ENCODE measurements at places on chromosomes 7 and 10.
A peak's percentile ranks its signal among the peaks of the same experiment; 100 is the strongest.

- peak; percentile 60 for ATAC-seq
Observed at GRCh38 chr10:84397735-84398144, 69.4 kb downstream of the CCSER2 start.

DNA sequence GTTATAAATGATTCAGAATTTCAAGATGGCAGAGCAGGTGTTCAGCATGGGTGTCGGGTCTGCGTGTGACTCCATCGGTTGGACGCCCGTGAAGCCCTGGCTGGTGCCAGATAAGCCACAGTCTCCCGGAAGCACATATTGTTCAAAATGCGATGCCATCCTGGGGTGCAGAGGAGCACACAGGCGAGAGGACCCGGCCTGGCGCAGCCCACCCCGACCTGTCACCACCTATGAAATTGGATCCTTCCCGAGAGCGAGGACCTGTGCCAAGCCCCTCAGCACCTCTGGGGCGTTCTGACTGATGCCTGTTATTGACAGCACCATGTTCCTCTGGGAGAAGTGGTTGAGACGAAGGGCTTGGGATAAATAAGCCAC lies 110.1 kb downstream of the ACTR3B start:
- ATAC-seq, result no peak

DNA sequence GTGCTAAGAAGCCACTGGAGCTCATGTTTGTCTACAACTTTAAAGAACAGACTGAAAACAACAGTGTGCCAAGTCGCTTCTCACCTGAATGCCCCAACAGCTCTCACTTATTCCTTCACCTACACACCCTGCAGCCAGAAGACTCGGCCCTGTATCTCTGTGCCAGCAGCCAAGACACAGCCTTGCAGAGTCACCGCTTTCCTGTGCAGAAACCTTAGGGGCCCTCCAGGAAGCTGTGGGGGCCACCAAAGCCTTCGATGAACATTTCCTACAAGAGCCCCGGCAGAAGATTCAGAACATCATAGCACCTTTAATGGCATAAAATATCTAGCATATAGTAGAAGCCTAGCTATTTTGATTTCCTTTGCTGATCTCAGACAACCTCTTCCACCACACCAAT lies 88.0 kb upstream of the PRSS58 start:
- no peak for ATAC-seq

DNA sequence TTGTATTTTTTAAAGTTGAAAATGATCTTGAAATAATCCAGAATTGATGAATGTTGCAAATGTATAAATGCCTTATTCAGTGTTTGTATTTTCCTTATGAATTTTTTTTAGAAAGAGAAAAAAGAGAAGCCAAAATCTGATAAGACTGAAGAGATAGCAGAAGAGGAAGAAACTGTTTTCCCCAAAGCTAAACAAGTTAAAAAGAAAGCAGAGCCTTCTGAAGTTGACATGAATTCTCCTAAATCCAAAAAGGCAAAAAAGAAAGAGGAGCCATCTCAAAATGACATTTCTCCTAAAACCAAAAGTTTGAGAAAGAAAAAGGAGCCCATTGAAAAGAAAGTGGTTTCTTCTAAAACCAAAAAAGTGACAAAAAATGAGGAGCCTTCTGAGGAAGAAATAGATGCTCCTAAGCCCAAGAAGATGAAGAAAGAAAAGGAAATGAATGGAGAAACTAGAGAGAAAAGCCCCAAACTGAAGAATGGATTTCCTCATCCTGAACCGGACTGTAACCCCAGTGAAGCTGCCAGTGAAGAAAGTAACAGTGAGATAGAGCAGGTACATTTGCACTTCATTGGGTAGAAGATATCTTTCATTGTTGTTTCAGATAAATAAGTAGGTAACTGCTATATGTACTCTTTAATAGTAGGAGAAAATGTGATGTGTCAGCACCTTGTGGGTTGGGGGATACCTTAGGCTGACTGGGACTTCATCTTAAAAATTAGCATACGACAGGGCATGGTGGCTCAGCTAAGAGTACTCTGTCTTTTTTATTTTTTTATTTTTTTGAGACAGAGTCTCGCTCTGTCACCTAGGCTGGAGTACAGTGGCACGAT lies 3.9 kb downstream of the DDX21 start:
- no peak for ATAC-seq

DNA sequence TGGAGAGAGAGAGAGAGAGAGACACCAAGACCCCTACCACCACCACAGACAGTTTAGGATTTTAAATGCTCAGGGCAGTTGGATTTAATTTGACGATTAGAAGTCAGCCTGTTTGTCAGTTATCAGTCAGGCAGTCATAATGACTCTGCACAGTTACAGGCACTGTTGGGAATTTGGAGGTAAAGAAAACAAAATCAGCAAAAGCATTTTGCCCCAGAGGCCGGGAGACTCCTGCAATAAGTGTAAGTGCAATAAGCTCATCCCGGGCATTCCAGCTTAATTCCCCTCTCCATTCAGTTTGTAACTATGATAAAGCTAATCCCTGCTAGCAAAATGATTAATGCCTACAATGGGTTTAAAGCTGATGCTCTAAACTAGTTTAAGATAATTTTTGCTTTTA lies 13.5 kb downstream of the SEMA3C start:
- ATAC-seq, result no peak

DNA sequence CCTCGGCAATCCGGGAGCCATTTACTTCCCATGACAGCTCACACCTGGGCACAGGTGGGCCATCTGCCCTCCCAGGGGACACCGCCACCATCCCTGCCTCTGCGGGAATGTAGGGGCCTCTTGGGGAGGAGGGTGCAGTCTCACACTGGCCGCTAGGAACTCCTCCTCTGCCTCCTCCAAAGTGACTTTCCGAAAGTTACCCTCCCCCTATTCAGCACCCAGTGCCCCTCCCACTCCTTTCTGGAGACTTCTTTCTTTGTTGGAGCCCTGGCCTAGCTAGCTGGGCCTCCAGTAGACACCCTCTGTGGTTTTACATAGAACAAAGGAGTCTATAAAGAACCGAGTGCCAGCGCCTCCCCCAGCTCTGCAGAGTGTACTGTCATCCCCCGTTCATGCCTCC lies 45.8 kb upstream of the MNX1 start:
- no peak for ATAC-seq

DNA sequence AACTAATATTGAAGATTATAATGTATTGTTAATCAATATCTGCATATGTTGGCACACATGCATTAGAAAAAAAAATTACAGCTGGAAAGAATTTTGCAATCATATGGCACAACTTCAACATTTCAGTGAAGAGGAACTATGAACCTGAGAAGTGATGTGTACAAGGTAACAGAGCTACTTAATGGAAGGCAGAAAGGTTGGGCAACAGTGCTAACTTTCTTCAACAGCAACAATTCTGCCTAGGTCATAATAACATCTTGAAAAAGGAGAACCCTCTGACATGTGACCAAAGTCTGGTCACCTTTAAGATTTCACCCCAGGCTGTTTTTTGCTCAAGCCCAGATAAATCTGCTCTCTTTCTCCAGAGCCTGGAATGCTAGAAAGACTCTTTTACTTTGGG lies 47.9 kb upstream of the SKAP2 start:
- no peak for ATAC-seq

DNA sequence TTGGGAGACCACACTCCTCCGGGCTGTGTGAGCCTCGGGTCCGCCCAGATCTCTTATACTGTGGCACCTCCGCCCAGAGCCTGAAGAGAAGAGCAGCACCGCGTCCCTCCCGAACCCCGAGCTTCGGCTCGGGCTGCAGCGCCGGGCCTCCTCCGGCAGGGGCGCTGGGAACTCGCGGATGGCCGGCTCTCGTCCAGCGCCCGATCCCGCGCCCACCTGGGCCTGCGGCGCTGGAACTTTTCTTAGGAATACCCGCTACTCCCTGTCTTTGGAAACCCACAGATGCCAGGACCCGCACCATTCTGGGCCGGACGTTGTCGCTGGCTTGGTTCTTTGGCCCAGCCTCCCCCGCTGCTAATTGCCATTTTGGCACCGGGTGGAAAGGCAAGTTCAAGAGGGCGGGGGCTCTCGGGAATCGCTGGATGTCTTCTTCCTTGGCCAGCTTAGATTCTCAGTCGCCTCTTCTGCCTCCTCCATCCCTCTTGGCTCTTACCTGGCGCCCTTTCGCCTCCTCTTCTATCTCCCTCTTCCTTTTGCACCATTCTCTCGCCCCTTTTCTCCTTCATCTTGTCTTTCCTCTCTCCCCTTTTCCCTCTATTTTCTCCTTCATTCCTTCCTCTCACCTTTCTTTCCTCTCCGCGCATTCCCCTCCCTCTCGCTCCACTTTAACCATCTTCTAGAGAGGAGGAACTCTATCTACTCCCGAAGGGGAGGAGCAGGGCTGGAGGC lies 2.1 kb upstream of the SORCS3 start:
- no peak for ATAC-seq

GRCh38 chr10:43983856-43984271 lies 335.2 kb upstream of the ZNF32 start:
- ATAC-seq, result no peak

- peak; percentile 79 for ATAC-seq
Observed at GRCh38 chr7:117949232-117949631, 76.0 kb upstream of the CTTNBP2 start.

- no peak for ATAC-seq
Observed at GRCh38 chr7:95867309-95867708, 95.0 kb downstream of the DYNC1I1 start.

- ATAC-seq, result no peak
Observed at GRCh38 chr10:81876253-81877077, 1.5 kb downstream of the NRG3 start.

- peak; percentile 61 for ATAC-seq
Observed at GRCh38 chr10:99582255-99582770, 37.9 kb downstream of the SLC25A28 start.

DNA sequence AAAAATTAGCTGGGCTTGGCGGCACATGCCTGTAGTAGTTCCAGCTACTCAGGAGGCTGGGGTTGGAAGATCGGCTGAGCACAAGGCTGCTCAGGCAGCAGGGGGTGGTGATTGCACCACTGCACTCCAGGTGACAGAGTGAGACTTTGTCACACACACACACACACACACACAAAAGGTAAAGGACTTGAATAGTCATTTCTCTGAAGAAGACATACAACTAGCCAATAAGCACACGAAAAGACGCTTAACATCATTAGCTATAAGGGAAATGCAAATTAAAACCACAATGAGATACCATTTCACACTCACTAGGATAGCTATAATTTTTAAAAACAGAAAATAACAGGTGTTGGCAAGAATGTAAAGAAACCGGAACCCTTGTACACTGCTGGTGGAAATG lies 48.6 kb downstream of the HIP1 start:
- ATAC-seq, result no peak

GRCh38 chr7:98884416-98884815 lies 6.1 kb downstream of the TRRAP start:
- no peak for ATAC-seq

- ATAC-seq, result no peak
Observed at GRCh38 chr10:113022265-113022664, 72.2 kb downstream of the TCF7L2 start.

GRCh38 chr7:139822855-139823254 lies 6.2 kb upstream of the TBXAS1 start:
- no peak for ATAC-seq

- peak; percentile 25 for ATAC-seq
Observed at GRCh38 chr7:7051206-7051877, 131.0 kb upstream of the C1GALT1 start.

GRCh38 chr10:101993651-101994200 lies 62.2 kb downstream of the ARMH3 start:
- no peak for ATAC-seq

- ATAC-seq, result no peak
Observed at GRCh38 chr10:119776536-119776935, 50.7 kb downstream of the INPP5F start.

DNA sequence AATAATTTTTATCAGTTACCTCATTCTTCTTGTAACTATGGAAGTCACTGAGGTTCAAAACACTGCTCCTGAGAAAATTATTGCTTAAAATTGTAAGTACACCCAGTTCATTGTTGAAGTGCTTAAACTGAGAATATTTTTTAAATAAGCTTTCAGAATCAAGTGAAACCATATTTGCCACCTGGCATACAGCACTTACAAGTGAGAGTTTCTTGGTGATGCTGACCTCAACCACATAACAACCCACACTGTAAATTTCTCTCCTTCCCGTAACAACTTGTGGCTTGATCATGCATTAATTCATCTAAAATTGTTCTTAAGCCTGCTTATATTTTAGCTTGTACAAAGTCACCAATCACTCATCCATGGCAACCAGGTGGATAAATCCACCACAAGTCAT lies 34.0 kb downstream of the IMMP2L start:
- no peak for ATAC-seq

DNA sequence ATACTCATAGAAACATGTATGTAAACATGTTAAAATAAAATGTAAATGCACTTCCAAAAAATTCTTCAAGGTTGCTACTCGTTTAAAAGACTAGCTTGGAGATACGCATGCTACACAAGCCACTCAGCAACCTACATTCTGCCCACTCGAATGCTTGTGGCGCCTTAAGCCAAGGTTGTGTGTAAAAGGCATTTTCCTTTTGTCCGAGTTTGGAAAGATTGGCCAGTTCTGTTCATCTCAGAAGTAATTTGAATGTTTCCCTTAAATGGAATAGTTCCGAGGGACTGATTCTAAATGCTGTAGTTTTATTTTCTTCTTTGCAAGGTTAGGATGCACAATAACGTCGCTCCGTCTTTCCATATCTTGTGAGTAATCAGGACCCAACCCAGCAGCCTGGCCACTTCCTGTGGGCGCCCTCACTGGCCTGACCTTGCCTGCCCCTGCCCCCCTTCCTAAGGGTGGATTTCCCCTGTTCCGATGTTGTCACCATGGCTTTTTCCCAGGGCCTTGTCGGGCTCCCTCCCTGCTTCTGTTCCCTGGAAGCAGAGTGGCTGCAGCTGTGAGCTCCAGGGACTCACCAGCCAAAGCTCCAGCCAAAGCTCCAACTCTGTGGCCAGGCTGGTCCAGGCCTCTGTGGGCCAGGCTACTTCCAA lies 70.6 kb downstream of the PTPRE start:
- ATAC-seq, result peak; percentile 59

- ATAC-seq, result no peak
Observed at GRCh38 chr10:53005612-53006345, 233.2 kb upstream of the MBL2 start.

GRCh38 chr7:4556868-4557793 lies 125.0 kb upstream of the FOXK1 start:
- ATAC-seq, result no peak

- no peak for ATAC-seq
Observed at GRCh38 chr7:158590181-158590530, 2.5 kb upstream of the PTPRN2 start.

GRCh38 chr7:73606801-73607691 lies 17.3 kb downstream of the MLXIPL start:
- peak; percentile 47 for ATAC-seq

DNA sequence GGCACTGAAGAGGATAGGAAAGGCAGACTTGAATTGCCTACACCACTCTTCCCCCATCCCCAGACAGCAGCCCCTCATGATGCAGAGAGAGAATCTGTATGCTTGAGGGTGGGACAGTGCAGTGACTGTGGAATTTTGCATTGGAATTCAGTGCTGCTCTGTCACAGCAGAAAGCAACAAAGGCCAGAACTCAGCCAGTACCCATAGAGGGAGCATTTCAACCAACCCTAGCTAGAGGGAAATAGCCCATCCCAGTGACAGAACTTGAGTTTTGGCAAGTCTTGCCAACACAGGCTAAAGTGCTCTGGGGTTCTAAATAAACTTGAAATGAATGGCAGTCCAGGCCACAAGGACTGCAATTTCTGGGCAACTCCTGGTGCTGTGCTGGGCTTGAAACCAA lies 80.4 kb downstream of the TES start:
- ATAC-seq, result no peak

GRCh38 chr7:101586078-101586905 lies 42.8 kb downstream of the MYL10 start:
- no peak for ATAC-seq

GRCh38 chr7:79934727-79935126 lies 199.9 kb upstream of the GNAI1 start:
- ATAC-seq, result no peak

GRCh38 chr10:3631701-3632330 lies 153.2 kb downstream of the KLF6 start:
- ATAC-seq, result no peak

All from esophagus mucosa (tissue), 1 donor.